ENCODE measurements at places on chromosomes 5 and 9. TPM values are rescaled to one million over a fixed set of nuclear protein-coding genes. Genes with fewer than 3 reads are reported as not detected.

- H3K4me3 ChIP-seq: no peak overlapping the region
- H3K4me1 ChIP-seq: no peaks in the 10 kb centered on the region
- no peaks in the 10 kb centered on the region for H3K36me3 ChIP-seq
Measured at GRCh38 chr5:100444961-100445360, 90.2 kb upstream of the FAM174A start.

GRCh38 chr5:178349075-178349511 lies 116.5 kb upstream of the PHYKPL start:
- H3K4me3 ChIP-seq: no peak overlapping the region
- H3K27me3 ChIP-seq: no peaks in the 10 kb centered on the region
- no peaks in the 10 kb centered on the region for H3K36me3 ChIP-seq
- no peak for DNase-seq
- H3K27ac ChIP-seq: no peak overlapping the region

GRCh38 chr5:56480078-56480704 lies 247.1 kb upstream of the ANKRD55 start:
- H3K4me1 ChIP-seq: peaks cover 5% of the 10 kb centered on the region
- no peaks in the 10 kb centered on the region for H3K36me3 ChIP-seq
- H3K27ac ChIP-seq: peak overlapping the region; percentile 56
- peak overlapping the region; percentile 74 for H3K4me3 ChIP-seq

- no peaks in the 10 kb centered on the region for H3K36me3 ChIP-seq
- no peak overlapping the region for H3K27ac ChIP-seq
- no peaks in the 10 kb centered on the region for H3K4me1 ChIP-seq
- no peak for DNase-seq
- H3K27me3 ChIP-seq: no peaks in the 10 kb centered on the region
Measured at GRCh38 chr5:133450286-133450685, 162.1 kb downstream of the FSTL4 start.

GRCh38 chr9:129290606-129291005 lies 112.5 kb upstream of the IER5L start:
- H3K4me1 ChIP-seq: no peaks in the 10 kb centered on the region
- DNase-seq: peak; percentile 42
- no peak overlapping the region for H3K27ac ChIP-seq
- H3K36me3 ChIP-seq: no peaks in the 10 kb centered on the region
- no peak overlapping the region for H3K4me3 ChIP-seq

GRCh38 chr5:33075731-33076130 lies 364.6 kb downstream of the NPR3 start:
- H3K4me1 ChIP-seq: no peaks in the 10 kb centered on the region
- H3K27ac ChIP-seq: no peak overlapping the region
- no peak overlapping the region for H3K4me3 ChIP-seq

- H3K36me3 ChIP-seq: peaks cover 26% of the 10 kb centered on the region
- H3K4me1 ChIP-seq: no peaks in the 10 kb centered on the region
- H3K27me3 ChIP-seq: peaks cover 4% of the 10 kb centered on the region
- H3K27ac ChIP-seq: peak overlapping the region; percentile 98
- peak overlapping the region; percentile 86 for H3K4me3 ChIP-seq
- DNase-seq: no peak
Measured at GRCh38 chr5:97182571-97183099, 412 bp downstream of the RIOK2 start.

DNA sequence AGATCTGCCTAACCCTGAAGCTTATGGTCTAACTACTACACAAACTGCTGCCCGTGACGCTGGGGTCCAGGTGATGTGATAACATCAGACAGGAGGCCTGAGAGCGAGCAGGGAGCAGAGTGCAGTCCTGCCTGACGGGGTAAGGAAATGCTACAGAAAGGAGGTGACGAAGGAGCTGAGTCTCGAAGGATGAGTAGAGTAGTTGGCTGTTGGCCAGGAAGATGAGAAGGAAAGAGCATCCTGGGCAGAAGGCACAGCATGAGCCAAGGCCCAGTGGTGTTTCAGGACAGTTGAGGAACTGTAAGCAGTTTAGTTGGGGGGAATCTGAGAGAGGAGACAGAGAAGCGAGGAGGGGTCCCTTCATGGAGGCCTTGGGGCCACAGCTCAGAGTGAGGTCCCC lies 136.0 kb upstream of the TBC1D2 start:
- no peak overlapping the region for H3K27ac ChIP-seq
- no peak overlapping the region for H3K4me3 ChIP-seq
- no peaks in the 10 kb centered on the region for H3K36me3 ChIP-seq

DNA sequence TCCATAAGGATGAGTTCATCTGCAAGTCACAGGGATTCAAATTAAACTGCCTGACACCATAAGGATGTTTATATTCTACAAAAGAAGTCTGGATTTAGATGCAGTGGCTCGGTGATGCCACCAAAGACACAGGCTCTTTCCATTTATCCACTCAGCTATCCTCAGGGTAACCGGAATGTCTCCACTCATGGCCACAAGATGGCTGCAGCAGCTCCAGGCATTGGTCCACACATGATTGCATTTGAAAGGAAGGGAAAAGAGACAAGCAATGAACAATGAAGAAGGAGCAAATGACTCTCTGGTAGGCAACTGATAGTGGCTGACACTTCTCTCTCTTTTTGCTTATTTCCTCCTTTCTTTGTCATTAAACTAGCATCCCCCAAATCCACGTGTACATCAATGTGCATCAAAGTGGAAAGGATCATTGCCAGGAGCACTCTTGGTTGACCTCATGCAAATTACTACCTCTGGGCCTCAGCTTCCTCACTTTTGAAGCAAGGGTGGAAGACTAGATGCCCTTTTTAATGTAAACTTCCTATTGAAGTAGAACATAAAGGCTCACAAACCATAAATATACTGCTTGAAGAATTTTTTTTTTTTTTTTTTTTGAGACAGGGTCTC lies 7.2 kb upstream of the SNX30 start:
- H3K27me3 ChIP-seq: no peaks in the 10 kb centered on the region
- no peak overlapping the region for H3K4me3 ChIP-seq
- no peaks in the 10 kb centered on the region for H3K4me1 ChIP-seq
- DNase-seq: no peak
- no peaks in the 10 kb centered on the region for H3K36me3 ChIP-seq
- H3K27ac ChIP-seq: no peak overlapping the region

GRCh38 chr9:73775757-73776156 lies 624.1 kb downstream of the ANXA1 start:
- DNase-seq: no peak
- H3K27ac ChIP-seq: no peak overlapping the region
- no peak overlapping the region for H3K4me3 ChIP-seq
- no peaks in the 10 kb centered on the region for H3K27me3 ChIP-seq
- no peaks in the 10 kb centered on the region for H3K36me3 ChIP-seq

DNA sequence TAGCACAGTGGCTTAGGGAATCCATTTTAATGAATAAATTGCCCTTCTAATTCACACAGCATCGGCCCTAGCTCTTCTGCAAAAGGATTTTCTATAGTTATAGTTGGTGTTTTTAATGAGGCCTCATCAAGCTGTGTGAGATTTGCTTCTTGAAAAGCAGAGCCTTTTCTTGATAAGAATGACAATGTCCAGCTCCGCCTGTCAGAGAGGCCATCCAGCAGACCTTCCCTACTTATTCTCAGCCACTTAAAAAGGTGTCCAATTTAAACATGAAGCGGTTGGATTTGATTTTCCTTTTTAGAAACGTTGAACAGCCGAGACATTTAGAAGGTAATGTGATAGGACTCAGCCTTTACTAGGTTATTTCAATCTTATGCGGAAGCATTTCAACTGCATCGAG lies 134.4 kb downstream of the ZNF608 start:
- H3K27ac ChIP-seq: no peak overlapping the region
- H3K36me3 ChIP-seq: peaks cover 4% of the 10 kb centered on the region
- no peak overlapping the region for H3K4me3 ChIP-seq
- no peak for DNase-seq

DNA sequence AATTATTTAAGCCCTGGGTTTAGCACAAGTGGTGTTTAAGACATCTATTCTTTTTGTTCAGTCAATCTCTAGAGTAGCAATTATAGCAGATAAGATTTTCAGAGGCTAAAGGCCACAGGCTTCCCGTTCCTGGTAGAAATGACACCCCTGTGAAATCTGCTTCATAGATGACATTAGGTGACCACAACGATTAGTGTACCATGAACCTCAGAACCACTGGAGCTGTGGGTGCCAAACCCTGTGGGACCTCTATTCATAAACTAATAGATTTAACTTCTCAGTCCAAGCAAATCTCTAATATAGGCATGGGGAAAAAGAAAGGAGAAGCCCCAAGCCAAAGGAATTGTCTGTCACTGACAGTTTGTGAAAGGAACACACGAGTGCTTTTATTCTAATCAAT lies 207.4 kb downstream of the ARRDC3 start:
- H3K36me3 ChIP-seq: no peaks in the 10 kb centered on the region
- H3K4me1 ChIP-seq: no peaks in the 10 kb centered on the region
- H3K27ac ChIP-seq: no peak overlapping the region
- DNase-seq: no peak
- H3K4me3 ChIP-seq: no peak overlapping the region

DNA sequence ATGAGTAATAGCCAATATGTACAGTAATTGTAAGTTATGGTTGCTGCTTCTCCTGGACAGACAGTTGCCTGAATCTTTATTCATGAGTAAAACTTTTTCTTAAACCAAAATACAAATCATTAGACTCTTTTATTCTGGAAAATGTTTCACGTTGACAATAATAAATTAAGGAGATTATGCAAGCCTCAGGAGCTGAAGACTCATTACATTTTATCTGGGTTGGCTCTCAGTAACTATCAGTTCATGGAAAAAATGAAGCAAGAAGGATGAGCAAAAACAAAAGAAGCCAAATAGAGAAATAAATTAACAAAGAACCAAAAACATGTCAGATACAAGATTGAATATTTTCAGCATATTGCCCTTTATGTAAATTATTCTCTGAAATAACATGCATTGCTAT lies 88.9 kb upstream of the PRR16 start:
- H3K36me3 ChIP-seq: no peaks in the 10 kb centered on the region
- no peak overlapping the region for H3K27ac ChIP-seq
- no peak for DNase-seq
- no peak overlapping the region for H3K4me3 ChIP-seq

DNA sequence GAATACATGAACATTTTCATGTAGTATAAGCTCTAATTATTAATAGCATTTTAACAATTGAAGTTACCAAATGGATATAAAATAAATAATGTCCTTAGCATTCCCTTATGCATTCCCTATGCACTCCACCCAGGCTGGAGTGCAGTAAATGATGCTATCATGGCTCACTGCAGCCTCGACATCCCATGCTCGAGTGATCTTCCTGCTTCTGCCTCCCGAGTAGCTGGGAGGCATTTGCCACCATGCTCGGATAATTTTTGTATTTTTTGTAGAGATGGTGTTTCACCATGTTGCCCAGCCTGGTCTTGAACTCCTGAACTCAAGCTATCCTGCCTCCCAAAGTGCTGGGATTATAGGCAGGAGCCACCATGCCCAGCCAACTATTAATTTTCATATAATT lies 184.0 kb downstream of the PBX3 start:
- H3K27me3 ChIP-seq: no peaks in the 10 kb centered on the region
- H3K4me3 ChIP-seq: no peak overlapping the region
- H3K27ac ChIP-seq: no peak overlapping the region
- H3K4me1 ChIP-seq: no peaks in the 10 kb centered on the region

GRCh38 chr5:157213527-157214243 lies 33.0 kb downstream of the ITK start:
- DNase-seq: no peak
- H3K27me3 ChIP-seq: no peaks in the 10 kb centered on the region
- no peaks in the 10 kb centered on the region for H3K4me1 ChIP-seq
- no peak overlapping the region for H3K27ac ChIP-seq
- H3K4me3 ChIP-seq: no peak overlapping the region

GRCh38 chr5:158739951-158740757 lies 359.6 kb downstream of the EBF1 start:
- no peak overlapping the region for H3K4me3 ChIP-seq
- peak; percentile 55 for DNase-seq
- no peaks in the 10 kb centered on the region for H3K4me1 ChIP-seq
- H3K36me3 ChIP-seq: no peaks in the 10 kb centered on the region

DNA sequence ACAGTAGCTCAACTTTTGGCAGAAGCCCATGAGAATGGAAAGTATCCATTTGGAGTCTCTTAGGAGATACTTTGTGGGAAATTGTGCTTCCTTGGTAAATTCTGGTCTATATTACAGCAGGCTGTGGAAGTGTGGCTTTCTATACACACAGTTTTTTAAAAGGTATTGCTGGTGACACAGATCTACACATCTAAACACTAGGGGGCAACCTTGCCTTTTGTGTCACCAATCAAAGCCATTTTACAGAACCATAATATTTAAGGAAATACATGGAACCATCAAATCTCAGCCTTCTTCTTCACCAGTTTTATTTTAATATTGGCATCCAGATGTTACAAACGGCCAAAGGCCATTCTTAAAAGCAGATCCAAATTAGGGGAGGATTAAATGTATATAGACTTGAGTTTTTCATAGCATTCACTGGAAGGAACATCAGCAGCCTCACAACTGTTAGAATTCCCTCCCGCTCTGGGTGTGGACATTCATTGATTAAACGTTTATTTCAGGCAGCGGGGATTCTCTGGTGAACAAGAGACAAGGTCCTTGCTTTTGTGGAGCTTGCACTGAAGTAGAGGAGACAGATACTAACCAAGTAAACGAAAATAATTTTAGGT lies 132.4 kb upstream of the EPB41L4A start:
- no peaks in the 10 kb centered on the region for H3K36me3 ChIP-seq
- H3K4me3 ChIP-seq: no peak overlapping the region
- H3K4me1 ChIP-seq: no peaks in the 10 kb centered on the region
- DNase-seq: peak; percentile 65

GRCh38 chr5:4313138-4313537 lies 717.5 kb downstream of the IRX1 start:
- H3K4me1 ChIP-seq: peaks cover 5% of the 10 kb centered on the region
- no peaks in the 10 kb centered on the region for H3K27me3 ChIP-seq
- DNase-seq: no peak
- no peak overlapping the region for H3K4me3 ChIP-seq

- H3K27ac ChIP-seq: no peak overlapping the region
- no peaks in the 10 kb centered on the region for H3K36me3 ChIP-seq
- no peak overlapping the region for H3K4me3 ChIP-seq
Measured at GRCh38 chr5:14526493-14526892, 55.1 kb upstream of the OTULINL start.

GRCh38 chr5:179866241-179867078 lies 7.8 kb upstream of the MRNIP start:
- H3K4me1 ChIP-seq: no peaks in the 10 kb centered on the region
- H3K27me3 ChIP-seq: no peaks in the 10 kb centered on the region

The GPR150 gene
- total RNA-seq: 0.13 TPM

The SLC6A18 gene
- not detected for total RNA-seq

The PLEKHG4B gene
- 22.8 TPM for total RNA-seq

The GRIN1 gene
- 0.35 TPM for total RNA-seq

The ANKS6 gene
- total RNA-seq: 55.2 TPM

The SEMA5A gene
- total RNA-seq: 46.8 TPM

The FOXD4 gene
- 0.47 TPM for total RNA-seq

The GGTA1 gene
- total RNA-seq: not detected

The ACOT12 gene
- total RNA-seq: not detected

The SLC46A2 gene
- not detected for total RNA-seq

The PDE8B gene
- total RNA-seq: 0.09 TPM

The EQTN gene
- total RNA-seq: not detected

The MUSK gene
- not detected for total RNA-seq

The HTR1A gene
- not detected for total RNA-seq

The BHMT2 gene
- total RNA-seq: 0.46 TPM

The ANKDD1B gene
- 5.6 TPM for total RNA-seq

The CCL28 gene
- 1.5 TPM for total RNA-seq

The CSF2 gene
- total RNA-seq: not detected

The SEMA6A gene
- 101 TPM for total RNA-seq

The LAMC3 gene
- total RNA-seq: 39.5 TPM

The TAF11L5 gene
- not detected for total RNA-seq

The DOK3 gene
- 7.2 TPM for total RNA-seq

The WNT8A gene
- 2.2 TPM for total RNA-seq

All from endodermal cell (in vitro differentiated cells).